ENCODE measurements at places on chromosomes 5 and 9.

GRCh38 chr5:13664377-13664776 lies 280.1 kb downstream of the DNAH5 start:
- DNase-seq: no peak

- no peak for DNase-seq
Measured at GRCh38 chr5:104937598-104937997, 1375.0 kb upstream of the NUDT12 start.

GRCh38 chr5:170386743-170387395 lies 2.3 kb downstream of the KCNMB1 start:
- no peak for DNase-seq

DNA sequence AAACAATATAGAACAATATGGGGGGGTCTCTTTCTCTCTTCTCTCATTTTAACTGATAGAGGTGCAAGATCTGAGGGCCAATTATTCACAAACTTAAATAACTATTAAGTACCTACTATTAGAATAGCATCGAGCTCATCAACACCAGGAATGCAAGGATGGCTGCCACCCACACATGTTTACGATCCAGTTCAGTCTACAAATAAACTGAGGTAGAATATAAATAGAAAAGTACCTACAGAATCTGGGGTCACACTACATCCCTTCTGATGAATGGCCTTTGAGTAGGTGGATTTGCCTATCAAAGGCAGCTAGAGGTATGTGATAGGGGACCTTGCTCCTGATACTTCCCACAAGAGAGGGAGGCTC lies 91.8 kb upstream of the ZNF366 start:
- DNase-seq: no peak

DNA sequence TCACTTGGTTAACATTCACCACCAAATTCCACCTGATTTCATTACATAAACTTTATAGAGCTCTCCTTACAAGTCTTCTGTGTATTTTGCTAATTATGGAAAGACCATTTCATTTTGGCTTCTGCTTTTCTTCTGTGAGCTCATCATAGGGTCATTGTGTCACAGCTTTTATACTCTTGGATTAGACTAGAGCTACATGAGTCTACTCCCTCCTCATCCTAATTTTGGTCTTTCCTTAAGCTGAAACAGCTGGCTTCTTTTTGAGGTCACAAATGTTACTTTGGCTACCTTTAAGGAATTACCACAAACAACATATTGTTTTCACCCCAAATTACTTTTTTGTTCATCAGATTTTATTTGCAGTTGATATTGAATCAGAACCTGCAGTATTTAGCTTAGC lies 103.0 kb downstream of the NPR3 start:
- DNase-seq: no peak

DNA sequence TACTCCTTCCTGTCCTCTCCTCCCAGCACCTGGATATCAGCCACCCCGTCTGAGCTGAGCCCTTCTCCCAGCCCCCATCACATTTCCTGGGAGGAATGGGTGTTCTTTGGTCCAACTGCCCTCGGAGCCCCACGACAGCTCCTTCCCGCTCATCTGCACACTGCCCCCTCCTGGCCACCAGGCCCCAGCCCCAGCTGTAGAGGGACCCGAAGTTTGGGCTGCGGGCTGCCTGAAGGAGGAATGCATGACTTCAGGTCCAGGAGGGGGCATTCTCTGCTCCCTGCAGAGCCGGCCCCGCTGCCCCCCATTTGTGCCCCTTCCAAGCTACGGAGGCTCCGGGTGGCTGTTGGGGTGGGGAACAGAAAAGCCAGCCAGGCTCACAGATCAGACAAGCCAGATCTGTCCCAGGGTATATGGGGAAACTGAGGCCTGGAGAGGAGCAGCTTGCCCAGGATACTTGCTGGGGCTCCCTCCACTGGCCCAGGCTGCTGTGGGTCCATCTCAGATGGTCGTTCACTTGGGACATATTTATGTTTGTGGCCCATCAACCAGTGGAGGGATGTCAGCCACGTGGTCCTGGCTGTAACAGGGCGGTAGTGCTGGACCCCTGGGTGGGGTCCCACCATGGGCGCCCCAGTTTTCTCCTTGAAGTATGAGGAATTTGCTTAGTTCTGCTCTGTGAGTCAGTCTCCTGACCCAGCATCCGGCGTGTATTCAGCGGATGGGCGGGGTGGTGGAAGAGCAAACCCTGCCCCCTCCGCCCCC lies 33.1 kb downstream of the DAB2IP start:
- DNase-seq: no peak

GRCh38 chr5:33148076-33148513 lies 292.7 kb upstream of the TARS1 start:
- DNase-seq: no peak

- DNase-seq: no peak
Measured at GRCh38 chr9:133759946-133760345, 21.8 kb upstream of the SARDH start.

GRCh38 chr9:69822116-69822750 lies 1.6 kb downstream of the CFAP95 start:
- DNase-seq: no peak

GRCh38 chr9:136865041-136865767 lies 904 bp downstream of the EDF1 start:
- DNase-seq: no peak

GRCh38 chr5:43152946-43153345 lies 32.2 kb downstream of the ZNF131 start:
- DNase-seq: no peak

DNA sequence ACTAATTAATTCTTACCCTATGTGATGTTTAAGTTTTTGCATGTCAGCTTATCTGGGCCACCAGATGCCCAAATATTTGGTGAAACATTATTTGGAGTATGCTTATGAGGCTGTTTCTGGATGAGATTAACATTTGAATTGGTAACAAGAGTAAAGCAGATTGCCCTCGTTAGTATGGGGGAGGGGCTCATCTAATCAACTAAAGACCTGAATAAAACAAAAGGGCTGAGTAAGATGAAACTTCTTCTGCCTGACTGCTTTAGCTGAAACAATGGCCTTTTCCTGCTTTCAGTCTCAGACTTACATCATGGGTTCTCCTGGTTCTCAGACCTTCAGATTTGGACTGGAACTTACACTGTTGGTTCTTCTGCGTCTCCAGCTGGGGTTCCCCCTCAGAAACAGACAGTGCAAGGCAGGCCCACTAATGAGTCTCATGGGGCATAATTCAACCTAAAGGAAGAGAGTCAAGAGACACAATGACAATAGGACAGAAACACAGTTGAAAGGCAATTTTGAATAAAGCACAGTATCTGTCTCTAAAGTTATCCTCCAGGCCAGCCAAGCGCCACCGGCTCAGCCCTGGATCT lies 288.4 kb downstream of the CAAP1 start:
- DNase-seq: no peak

GRCh38 chr5:156824800-156825199 lies 25.3 kb upstream of the PPP1R2B start:
- DNase-seq: no peak

GRCh38 chr5:35405938-35406337 lies 175.7 kb upstream of the PRLR start:
- DNase-seq: no peak

DNA sequence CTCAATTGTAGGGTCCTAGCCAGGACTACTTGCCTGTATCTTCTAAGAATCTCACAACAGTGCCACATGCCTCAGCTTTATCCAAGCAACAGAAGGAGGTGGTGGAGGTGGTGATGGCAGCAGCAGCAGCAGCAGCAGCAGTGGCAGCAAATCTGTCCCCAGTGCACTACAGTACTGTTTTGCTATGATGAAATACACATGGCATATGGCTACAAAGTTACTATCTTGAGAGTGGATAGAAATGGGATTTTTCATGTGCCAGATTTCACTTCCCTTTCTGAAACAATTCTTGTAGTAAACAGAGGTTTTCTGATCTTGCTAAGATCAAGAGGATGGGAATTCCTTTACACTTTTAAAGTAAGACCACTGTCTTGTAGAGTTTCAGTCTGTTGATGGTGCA lies 8.1 kb upstream of the CYSTM1 start:
- DNase-seq: no peak

- DNase-seq: no peak
Measured at GRCh38 chr5:129619782-129620181, 128.1 kb upstream of the MINAR2 start.

- no peak for DNase-seq
Measured at GRCh38 chr5:171386861-171387344, 746 bp upstream of the NPM1 start.

GRCh38 chr9:7298123-7298522 lies 501.5 kb downstream of the DMAC1 start:
- DNase-seq: no peak

DNA sequence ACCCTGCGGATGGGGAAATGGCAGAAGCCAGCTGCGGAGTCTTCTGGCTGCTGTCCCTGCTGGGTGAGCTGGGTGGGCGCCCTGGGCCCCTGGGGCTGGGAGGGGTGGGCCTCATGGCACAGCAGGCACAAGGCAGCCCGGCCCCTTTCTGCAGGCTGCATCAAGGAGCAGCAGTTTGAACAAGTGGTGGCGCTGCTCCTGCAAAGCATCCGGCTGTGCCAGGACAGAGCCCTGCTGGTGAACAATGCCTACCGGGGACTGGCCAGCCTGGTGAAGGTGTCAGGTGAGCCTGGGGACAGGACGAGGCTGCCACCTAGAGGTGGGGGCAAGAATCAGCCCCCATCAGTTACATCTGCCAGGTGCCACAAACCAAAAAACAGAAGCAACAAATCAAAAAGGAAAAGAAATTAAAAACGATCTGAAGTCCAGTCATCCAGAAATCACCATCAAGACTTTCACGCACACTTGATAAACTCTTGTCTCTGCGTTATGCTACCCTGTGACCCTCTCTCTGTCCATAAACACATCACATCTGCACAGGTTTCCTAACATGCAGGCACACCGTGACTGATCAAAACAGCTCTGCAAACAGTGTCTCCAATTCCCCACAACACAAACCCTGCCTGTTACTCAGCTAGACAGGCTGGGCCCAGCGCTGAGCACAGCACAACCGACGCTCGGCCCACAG lies 13.9 kb downstream of the REXO4 start:
- peak; percentile 42 for DNase-seq

GRCh38 chr9:97398999-97399758 lies 12.7 kb upstream of the TDRD7 start:
- no peak for DNase-seq

DNA sequence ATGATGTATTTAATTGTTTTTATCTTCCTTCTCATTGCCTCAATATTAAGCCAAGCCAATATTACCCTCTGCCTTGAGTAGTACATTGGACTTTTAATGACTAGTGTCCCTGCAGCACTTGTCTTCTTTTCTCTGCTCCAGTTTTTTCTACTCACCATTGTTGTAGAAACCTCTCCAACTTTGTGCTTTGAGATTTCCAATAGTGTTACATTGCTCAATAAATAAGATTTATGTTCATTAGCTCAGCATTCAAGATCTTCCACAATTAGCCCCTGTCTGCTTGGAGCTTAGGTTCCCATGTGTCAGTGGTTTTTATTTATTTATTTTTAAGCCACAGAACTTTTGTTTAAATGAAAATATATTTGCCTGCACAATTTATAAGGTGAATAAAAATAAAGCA lies 145.3 kb downstream of the ADGRV1 start:
- DNase-seq: no peak

DNA sequence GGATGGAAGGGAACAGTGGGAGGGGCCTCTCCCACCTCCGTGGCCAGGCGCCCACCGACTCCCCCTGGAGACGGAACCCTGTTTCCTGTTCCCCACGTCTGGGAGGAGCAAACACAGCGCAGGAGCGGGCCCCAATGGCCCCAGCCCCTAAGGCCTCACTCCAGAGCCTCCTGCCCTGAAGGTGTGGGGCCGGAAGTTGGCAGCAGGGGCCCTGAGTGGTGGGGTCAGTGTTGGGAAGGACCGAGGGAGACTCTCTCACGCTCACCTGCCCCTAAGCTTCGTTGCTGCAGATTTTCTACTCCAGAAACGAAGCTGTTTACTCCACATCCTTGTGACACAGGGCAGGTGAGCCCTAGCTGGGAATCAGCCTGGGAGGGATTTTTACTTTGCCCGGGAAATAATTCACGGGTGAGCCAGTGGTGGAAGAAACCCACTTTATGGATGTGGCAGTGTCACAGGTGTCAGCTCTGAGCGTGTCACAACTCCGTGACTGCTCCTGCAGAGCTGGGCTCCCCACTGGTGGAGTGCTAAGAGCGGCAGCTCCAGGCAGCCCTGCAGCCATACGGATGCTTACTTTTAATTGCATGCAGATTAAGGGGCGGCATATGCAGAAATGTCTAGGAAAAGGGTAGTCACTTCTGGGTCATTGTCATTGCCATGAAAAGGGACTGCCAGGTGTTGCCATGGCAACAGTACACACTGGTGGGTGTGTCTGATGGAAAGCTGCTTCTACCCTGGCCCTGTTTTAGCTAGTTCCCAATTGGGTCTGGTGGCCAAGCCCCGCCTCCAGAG lies 77.5 kb upstream of the OLFM1 start:
- DNase-seq: no peak

- no peak for DNase-seq
Measured at GRCh38 chr5:21810737-21811316, 1042.3 kb downstream of the CDH12 start.

GRCh38 chr9:110329639-110330230 lies 7.9 kb downstream of the TXNDC8 start:
- DNase-seq: no peak

DNA sequence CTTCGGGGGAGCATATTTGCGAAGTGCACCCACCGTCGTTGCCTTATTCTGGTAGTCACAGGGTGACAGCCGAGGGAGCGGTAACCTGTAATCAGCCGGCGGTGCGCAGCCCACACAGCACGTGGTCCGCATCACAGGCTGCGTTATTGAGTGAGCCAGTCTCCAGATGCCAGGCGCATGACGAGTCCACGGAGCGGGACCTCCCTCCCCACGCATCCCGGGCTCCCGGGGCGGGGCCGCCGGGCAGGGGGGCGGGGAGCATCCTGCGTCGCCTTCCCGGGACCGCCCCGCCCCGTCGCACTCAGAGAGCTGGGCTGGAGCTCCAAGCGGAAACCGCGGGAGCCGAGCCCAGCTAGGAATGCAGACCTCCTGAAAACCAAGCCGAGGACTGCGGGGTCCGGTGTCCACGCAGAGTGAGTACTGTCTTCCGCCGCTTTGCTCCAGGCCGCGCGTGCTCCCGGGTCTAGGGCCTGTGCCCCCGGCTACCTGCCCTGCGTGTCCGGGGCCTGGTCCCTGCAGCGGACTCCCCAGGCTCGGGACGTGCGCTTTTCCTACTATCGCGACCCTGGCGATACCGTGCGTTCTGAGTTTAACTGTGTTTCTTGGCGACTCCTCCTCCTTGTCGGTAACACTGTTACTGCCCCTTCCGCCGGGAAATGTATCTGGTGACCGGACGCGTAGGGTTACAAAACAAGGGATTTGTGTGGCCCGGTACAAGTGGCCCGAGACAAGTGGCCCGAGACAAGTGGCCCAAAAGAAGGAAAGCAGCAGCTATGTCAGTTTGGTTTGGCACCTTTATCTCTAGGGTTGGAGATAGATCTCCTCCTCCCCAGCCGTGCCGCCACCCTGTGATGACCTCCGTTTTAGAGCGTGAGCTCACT lies 40.6 kb downstream of the CAST start:
- DNase-seq: peak; percentile 28

GRCh38 chr9:131105952-131106351 lies 9.6 kb downstream of the AIF1L start:
- no peak for DNase-seq

DNA sequence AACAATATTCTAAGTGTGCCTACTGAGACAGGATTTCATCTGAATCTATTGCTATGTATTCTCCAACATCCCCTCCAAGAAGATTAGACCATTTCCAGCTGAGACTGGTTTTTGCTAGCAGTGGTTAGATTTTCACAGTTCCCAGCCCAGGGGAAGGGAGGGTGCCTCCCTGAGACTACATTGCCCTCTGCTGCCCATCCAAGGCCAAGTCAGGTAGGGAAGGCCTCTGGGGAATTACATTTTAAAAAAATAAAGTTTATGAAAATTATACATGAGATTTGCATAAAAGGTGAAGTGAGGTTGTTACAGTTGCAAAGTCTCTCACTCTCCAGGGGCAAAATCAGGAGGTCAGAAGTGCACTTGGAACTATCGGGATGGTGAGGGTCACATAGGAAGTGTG lies 28.0 kb upstream of the SYK start:
- DNase-seq: no peak

All from stimulated activated CD4-positive, alpha-beta T cell treated with anti-CD3 and anti-CD28 coated beads, Interleukin-1b, Interleukin-23, amount 100 ng/mL, for 1 hour (primary cell).